Large intestine (tissue), 12 donors: ENCODE measurements at places on chromosomes 11 and 22.

- no peaks in the 10 kb centered on the region for H3K27me3 ChIP-seq
- H3K36me3 ChIP-seq = no peaks in the 10 kb centered on the region
- no peak overlapping the region for H3K27ac ChIP-seq
- H3K4me3 ChIP-seq = no peak overlapping the region
- no peaks in the 10 kb centered on the region for H3K4me1 ChIP-seq
- DNase-seq = no peak
Observed at GRCh38 chr22:44557064-44557748, 59.2 kb upstream of the RTL6 start.

DNA sequence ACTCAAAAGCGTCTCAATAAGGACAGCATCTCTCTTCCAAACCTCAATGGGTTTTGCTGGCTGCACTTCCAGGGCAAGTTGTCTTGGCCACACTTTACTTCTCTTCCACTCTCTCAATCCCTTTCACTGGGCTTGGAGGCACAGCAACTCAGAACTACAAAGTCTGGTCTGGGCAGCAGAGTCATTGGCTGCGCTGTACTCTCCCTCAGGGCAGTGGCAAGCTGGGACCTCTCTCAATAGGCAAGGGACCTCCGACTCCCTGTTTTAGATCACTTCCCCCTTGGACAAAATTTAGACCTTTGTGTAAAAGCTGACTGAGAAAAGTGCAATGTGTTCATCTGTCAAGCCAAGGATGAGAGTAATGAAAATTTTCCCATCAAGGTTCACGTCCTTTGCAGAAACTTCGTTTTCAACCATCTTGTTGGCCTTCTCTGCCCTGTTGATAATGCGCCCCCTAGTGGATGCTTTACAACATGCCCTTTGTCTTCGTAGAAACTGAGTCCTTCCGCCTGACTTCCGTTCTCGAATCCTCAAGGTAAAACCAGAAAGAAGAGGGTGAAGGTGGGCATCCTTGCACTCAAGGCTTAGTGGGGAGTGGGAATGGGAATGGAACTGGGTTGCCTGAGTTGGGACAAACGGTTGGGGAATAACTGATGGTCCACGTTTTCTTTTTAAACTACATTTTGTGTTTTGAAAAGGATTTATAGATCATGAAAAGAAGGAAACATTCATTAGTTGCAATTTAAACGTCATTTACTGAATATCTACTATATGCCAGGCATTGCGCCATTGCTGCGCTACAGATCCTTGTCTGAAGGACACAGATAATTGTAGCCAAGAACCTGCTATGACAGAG, 99.1 kb downstream of the CD44 start:
- H3K4me3 ChIP-seq = no peak overlapping the region
- peak; percentile 17 for DNase-seq
- no peaks in the 10 kb centered on the region for H3K36me3 ChIP-seq
- no peaks in the 10 kb centered on the region for H3K4me1 ChIP-seq
- H3K27ac ChIP-seq = no peak overlapping the region

- no peak overlapping the region for H3K4me3 ChIP-seq
- no peak for DNase-seq
- no peaks in the 10 kb centered on the region for H3K27me3 ChIP-seq
- H3K4me1 ChIP-seq = no peaks in the 10 kb centered on the region
Observed at GRCh38 chr11:107991868-107992414, 16.8 kb upstream of the CUL5 start.

GRCh38 chr22:46213052-46213451, 37.0 kb downstream of the CDPF1 start:
- H3K27ac ChIP-seq = no peak overlapping the region
- peaks cover 71% of the 10 kb centered on the region for H3K36me3 ChIP-seq
- no peaks in the 10 kb centered on the region for H3K27me3 ChIP-seq
- H3K4me3 ChIP-seq = no peak overlapping the region
- no peaks in the 10 kb centered on the region for H3K4me1 ChIP-seq

DNA sequence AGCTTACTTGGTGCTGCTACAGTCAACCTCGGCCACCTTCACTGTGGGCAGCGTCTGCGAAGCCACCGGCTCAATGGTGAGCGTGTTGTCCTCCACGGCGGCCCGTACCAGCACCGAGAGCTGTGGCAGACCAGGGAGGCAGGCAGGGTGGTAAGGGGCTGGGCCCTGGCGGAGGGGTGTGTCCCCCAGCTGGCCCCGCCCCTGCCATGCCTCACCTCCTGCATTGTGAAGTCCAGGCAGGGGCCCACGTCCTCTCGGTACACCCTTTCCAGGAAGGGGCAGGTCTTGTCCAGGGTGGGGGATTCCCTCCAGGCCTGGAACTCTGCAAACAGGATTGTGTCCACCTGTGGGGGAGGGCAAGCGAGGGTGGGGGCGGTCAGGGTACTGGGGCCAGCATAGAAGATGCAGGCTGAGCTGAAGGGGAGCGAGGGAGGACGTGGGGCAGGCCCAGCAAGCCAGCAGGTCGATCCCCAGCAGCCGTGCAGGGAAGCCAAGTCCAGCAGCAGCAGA, 12.8 kb downstream of the RAB3IL1 start:
- peaks cover 61% of the 10 kb centered on the region for H3K36me3 ChIP-seq
- H3K4me3 ChIP-seq = peak overlapping the region; percentile 15
- H3K27ac ChIP-seq = no peak overlapping the region
- peaks cover 39% of the 10 kb centered on the region for H3K4me1 ChIP-seq

DNA sequence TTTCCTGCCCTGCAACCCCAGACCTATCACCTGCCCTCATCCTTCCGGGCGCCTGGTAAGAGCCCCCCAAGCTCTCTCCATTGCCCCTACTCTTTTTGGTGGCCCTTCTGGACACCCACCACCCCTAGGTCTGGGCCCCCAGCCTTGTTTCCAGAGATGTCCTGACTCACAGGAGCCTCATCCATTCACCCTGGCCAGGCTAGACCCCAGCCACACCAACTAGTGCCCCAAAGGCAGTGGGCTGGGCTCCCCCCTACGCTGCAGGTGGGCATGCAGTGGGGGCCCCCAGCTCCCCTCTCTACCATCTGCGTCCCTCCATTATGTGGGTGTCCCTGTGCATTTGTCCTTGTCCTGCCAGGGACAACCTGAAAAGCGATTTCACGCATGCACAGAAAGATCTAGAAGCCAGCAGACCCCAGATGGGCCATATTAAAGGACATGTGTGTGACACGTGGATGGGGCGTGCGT, 1.4 kb downstream of the MRGPRF start:
- H3K27ac ChIP-seq = peak overlapping the region; percentile 73
- H3K36me3 ChIP-seq = no peaks in the 10 kb centered on the region
- DNase-seq = no peak
- peaks cover 30% of the 10 kb centered on the region for H3K27me3 ChIP-seq
- H3K4me3 ChIP-seq = peak overlapping the region; percentile 35

GRCh38 chr22:36449596-36450175, 31.8 kb downstream of the TXN2 start:
- H3K4me1 ChIP-seq = peaks cover 24% of the 10 kb centered on the region
- no peak overlapping the region for H3K4me3 ChIP-seq
- H3K27ac ChIP-seq = no peak overlapping the region
- H3K27me3 ChIP-seq = no peaks in the 10 kb centered on the region

GRCh38 chr11:113247221-113247620, 67.2 kb upstream of the TTC12 start:
- no peak overlapping the region for H3K27ac ChIP-seq
- H3K27me3 ChIP-seq = peaks cover 20% of the 10 kb centered on the region
- no peak for DNase-seq
- H3K4me3 ChIP-seq = no peak overlapping the region
- H3K36me3 ChIP-seq = no peaks in the 10 kb centered on the region

DNA sequence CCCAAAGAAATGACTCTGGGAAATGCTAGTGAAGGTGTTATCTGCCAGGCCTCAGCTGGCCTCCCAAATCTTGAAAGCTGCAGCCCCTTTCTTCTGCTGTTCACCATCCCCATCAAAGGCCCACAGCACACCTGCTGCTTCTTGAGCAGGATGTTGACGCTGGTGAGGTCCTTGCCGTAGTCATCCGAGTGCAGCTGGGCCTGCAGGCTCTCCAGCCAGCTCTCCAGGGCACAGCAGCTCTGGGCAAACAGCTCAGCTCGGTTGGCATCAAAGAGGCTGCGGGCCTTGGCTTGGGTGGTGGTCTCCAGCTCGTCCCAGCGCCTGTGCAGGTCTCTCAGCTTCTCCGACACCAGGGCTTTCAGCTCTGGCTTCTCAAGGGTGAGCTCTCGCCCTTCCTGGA, 18.5 kb upstream of the RBM4B start:
- no peak for DNase-seq
- H3K4me1 ChIP-seq = peaks cover 3% of the 10 kb centered on the region
- H3K36me3 ChIP-seq = no peaks in the 10 kb centered on the region
- no peak overlapping the region for H3K27ac ChIP-seq
- H3K27me3 ChIP-seq = no peaks in the 10 kb centered on the region

DNA sequence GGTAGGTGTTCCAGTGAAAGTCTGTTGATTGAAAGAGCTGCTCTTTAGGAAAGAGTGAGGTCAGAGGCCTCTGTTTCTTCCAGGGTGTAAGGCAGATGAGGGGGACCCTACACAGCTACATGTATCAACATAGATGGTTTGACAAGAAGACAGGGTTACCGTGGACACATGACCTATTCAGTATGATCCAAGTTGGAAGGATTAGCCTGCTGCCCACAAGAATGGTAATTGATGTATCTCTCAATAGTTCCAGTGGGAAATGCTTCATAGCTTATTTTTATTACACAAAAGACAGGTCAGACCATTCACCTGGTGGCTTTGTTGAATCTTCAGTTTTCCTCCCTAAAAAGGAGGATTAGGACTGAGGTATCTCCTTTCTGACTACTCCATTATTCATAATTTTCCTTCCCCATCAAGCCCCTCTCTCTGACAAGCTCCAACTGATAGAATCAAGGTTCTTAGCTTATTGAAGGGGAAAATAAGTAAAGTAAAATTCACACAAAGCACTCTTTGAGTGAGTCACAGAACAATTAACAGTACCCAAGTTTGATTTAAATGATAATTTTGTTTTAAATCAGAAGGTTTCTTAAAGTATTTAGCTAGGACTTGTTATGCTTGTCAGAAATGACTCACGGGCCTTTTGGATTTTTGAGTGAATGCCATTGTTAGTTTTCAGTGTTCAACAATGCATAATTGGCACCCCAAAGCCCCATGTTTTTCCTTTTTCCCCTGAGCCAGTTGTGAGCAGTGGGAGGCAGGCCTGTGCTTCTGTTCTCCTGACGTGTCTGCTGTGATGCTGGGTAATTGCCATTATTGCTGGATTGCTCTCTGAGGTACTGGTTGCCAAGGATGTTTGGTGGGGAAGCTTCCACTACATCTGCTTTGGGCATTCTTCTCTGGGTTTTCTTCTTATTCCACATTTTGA, 373.2 kb downstream of the DDX10 start:
- no peaks in the 10 kb centered on the region for H3K4me1 ChIP-seq
- no peak for DNase-seq
- no peaks in the 10 kb centered on the region for H3K36me3 ChIP-seq
- H3K27me3 ChIP-seq = no peaks in the 10 kb centered on the region

GRCh38 chr22:50490531-50491308, 4.1 kb downstream of the MIOX start:
- DNase-seq = no peak
- no peaks in the 10 kb centered on the region for H3K36me3 ChIP-seq
- H3K4me1 ChIP-seq = no peaks in the 10 kb centered on the region

DNA sequence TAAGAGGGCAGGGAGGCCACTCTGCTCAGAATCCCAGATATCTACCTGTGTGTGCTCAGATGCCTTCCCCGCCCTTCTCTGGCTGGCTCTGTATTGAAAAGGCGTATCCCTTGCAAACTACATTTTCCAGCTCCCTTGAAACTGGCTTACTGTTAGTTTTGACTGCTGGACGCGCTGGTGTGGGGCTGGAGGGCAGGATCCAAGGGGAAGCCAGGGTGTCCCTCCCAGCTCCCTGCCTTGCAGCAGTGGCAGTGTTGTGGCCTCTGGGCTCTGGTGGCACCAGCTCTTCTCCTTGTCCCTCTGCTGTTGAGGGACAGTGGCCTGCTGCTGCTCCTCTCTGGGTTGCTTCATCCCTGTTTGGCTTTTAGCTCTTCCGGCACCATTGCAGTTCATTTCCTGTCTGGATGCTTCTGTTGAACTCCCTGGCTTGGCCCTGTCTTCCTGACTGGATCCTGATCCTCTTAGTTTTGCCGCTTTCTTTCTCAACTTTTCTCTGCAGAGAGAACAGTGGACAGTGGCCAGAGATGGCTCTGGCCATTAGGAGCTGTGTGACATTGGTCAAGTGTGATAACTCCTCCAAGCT, 107.1 kb upstream of the PARVA start:
- H3K4me1 ChIP-seq = peaks cover 7% of the 10 kb centered on the region
- no peak overlapping the region for H3K27ac ChIP-seq
- no peaks in the 10 kb centered on the region for H3K27me3 ChIP-seq

- peaks cover 2% of the 10 kb centered on the region for H3K27me3 ChIP-seq
- peaks cover 8% of the 10 kb centered on the region for H3K4me1 ChIP-seq
- H3K27ac ChIP-seq = no peak overlapping the region
- H3K4me3 ChIP-seq = peak overlapping the region; percentile 81
- no peak for DNase-seq
Observed at GRCh38 chr11:66465373-66466224, 1.1 kb upstream of the PELI3 start.

GRCh38 chr22:18999008-18999407, 62.9 kb upstream of the PRODH start:
- H3K36me3 ChIP-seq = no peaks in the 10 kb centered on the region
- H3K27ac ChIP-seq = no peak overlapping the region
- H3K4me3 ChIP-seq = no peak overlapping the region
- no peak for DNase-seq

GRCh38 chr11:85643191-85643614, 4.6 kb upstream of the TMEM126A start:
- H3K27ac ChIP-seq = no peak overlapping the region
- peaks cover 23% of the 10 kb centered on the region for H3K4me1 ChIP-seq
- peak; percentile 14 for DNase-seq

GRCh38 chr22:29359469-29359868, 28.9 kb downstream of the AP1B1 start:
- no peaks in the 10 kb centered on the region for H3K27me3 ChIP-seq
- H3K4me3 ChIP-seq = no peak overlapping the region
- no peak overlapping the region for H3K27ac ChIP-seq
- H3K36me3 ChIP-seq = peaks cover 59% of the 10 kb centered on the region
- DNase-seq = no peak
- no peaks in the 10 kb centered on the region for H3K4me1 ChIP-seq

DNA sequence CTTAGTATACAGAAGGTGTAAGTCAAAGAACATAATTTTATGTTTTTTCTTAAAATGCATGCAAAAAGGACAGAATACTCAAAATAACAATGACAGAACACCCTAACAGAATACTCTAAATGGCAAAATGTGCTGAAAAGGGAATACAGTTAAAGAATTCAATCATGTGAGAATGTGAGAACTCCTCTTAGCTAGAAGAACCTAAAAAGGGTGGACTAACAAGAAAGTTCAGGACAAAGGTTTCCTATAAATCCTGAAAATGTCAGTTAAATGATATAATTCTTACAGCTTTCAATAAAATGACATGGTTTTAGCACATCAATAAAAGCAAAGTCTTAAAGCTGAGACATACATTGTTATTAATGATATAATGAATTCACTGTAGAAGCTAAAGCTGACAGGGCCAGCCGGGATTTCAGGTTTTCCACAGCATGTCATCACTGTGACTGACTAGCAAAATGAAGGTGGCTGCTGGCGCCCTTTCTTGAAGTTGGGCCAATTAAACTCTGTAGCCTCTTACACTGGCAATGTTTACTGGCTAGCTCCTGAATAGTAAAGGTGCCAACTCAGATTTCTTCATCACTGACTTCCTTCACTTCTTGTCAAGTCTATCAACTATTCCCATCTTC, 244.4 kb downstream of the TTC28 start:
- no peak for DNase-seq
- no peaks in the 10 kb centered on the region for H3K4me1 ChIP-seq
- H3K36me3 ChIP-seq = no peaks in the 10 kb centered on the region
